ENCODE measurements at places on chromosomes 4 and X.

- no peak for DNase-seq
Measured at GRCh38 chrX:132740316-132741123, 217.9 kb downstream of the HS6ST2 start.

GRCh38 chrX:134592303-134592702 lies 66.0 kb downstream of the PLAC1 start:
- no peak for DNase-seq

DNA sequence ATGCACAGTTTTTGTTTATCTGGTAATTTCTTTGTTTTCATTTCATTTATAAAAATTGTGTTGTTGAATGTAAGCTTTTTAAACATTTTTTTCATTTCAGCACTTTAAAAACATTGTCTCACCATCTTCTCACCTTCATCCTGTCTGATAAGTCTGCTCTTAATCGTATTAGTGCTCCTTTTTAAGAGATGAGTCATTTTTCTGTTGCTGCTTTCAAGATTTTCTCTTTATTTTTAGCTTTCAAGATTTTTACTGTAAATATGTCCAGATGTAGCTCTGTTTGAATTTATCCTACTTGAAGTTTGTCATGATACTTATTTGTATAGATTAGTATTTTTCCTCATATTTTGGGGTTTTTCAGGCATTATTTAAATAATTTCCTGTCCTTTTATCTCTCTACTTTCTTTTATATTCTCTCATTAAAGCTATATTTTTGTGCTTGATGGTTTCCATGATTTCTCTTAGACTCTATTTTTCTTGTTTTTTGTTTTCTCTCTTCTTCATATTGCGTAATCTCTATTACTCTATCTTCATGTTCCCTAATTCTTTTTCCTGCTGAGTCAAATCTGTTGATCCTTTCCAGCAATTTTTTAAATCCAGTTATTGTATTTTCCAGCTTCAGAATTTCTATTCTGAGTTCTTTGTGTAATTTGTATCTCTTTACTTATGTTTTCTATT lies 1400.4 kb upstream of the PCDH7 start:
- DNase-seq = no peak

- no peak for DNase-seq
Measured at GRCh38 chrX:9844936-9845577, 58.8 kb downstream of the SHROOM2 start.

DNA sequence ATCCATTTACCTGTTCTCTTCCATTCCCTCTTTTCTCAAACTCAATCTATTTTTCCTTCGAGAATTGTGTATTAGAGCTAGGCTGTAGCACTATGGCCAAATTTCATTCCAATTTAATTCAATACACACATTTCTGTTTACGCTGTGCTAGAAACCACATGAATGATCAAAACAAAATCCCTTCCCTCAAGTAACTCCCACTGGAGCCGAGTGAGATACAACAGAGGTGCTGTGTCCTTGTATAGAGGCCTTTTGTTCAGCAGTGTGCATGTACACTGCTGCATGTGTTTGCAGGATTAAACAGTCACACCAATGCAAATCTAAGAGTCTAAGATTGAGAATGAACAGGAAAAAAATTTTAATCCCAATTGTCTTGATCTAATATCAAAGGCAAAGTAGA lies 734.2 kb downstream of the RAPGEF2 start:
- DNase-seq = no peak

DNA sequence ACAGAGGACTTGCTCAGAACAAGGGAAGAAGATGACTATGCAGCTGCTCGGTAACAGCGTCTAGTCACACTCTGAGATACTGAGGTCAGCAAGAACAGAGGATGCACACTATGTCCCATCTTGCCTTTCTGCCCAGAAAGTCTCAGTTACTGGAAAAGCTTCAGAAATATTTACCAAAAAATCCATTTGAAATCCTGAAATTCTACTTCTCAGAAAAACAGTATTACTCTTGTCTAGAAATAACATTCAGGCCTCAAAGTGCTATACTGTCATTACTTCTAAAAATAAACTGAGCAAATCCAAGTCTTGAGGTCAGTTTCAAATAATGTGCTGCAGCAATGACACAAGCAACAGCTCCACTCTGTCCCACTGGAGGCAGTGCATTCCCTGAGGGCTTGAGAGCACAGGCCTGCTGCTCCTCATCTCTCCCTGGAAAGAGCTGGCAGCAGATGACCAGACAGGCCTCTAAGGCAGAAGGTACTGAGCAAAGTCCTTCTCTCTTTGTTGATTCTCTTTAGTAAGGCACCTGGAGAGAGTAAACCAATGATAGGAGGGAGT lies 76.9 kb downstream of the CAMK2D start:
- DNase-seq = no peak

DNA sequence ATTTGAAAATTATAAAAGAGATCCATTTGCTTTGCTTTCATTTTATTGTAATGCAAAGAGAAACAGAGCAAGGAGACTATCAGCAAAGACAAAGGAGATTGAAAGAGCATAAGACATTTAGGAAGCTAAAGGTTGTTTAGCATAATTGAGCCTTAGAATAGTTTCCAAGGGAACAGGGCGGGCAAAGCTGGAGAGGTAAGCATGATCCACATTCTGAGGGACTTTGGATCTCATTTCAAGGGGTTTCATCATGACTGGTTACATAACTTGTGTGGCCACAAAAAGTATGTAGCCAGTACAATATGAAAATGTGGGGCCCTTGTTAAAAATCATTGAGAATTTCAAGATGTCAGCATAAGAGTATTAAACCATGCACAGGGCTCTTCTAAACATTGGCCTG lies 406.5 kb downstream of the RPA4 start:
- no peak for DNase-seq

- DNase-seq = peak; percentile 85
Measured at GRCh38 chr4:112523008-112523721, 7.2 kb upstream of the NEUROG2 start.

DNA sequence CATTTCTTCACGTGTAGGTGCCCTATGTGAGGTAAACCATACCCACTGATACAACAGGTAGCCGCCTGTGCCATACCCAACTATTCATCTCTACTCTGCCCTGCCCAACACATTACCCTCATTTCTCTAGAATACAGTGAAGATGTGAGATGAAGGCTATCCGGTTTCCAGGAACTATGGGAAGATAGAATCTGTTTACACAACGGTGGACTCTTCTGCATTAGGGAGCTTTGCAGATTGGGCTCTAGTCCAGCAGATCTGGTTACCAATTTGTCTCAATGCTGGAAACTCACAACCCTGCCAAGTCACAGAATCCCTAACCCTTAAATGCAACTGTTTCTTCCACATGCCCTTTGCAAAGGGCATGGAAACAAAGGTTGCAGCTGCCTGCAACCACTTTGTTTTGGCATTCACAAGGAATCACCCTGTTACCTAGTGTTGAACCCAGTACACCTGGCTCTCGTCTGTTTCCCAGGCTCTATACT lies 6.4 kb upstream of the SLAIN2 start:
- DNase-seq = no peak

DNA sequence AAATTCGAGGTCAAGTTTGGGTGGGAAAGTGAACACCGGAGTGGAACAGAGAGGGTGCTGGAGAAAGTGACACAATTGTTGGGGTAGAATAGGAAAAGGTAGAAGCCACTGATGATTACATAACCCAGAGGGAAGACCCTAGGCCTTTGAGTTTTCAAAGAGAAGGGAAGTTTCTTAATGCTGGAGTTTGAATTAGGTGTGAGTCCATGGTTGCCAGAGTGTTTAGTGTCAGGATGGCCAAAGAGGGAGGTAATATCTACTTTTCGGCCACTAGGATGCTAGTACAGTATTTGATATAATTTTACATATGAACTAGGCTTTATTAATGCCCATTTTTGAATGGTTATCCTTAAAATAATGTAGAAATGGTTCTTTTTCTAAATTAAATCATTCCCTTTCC lies 5.4 kb downstream of the BCORL1 start:
- DNase-seq = no peak

GRCh38 chr4:15333692-15334633 lies 93.9 kb upstream of the C1QTNF7 start:
- DNase-seq = peak; percentile 35

GRCh38 chr4:156779042-156779441 lies 192.6 kb downstream of the PDGFC start:
- no peak for DNase-seq

DNA sequence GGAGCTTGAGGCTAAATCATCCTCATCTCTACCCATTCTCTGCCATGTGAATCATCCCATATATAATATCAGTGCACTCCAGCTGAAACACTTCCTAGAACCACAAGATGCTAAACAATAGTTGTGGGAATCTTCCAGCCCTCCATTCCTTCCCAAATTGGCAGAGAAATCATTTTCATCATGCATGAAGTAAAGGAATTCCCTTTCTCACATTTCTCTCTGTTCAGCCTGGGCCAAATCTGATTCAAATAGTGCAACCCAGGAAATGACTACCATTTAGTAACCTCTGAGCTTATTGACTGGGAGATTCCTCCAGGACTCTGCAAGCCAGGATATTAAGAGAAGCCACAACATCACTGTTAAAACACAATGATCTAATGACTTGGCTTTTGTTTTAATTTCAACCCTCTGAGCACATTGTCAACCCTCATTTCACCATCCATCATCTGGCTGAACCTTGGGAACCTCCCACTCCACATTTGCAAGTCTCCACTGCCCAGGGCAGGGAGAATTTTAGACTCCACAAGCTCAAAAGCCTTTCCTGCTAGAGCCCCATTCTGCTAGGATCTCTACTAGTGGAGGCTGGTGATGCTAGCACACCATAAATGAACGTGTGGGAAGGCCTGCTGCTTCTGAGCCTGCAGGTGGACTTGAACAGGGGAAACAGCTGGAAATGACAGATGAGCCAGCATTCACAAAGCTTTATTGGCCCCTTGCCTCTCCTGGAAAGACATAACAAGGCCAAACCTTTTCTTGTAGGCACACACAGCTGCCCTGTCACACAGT lies 133.9 kb downstream of the TET2 start:
- DNase-seq = no peak

DNA sequence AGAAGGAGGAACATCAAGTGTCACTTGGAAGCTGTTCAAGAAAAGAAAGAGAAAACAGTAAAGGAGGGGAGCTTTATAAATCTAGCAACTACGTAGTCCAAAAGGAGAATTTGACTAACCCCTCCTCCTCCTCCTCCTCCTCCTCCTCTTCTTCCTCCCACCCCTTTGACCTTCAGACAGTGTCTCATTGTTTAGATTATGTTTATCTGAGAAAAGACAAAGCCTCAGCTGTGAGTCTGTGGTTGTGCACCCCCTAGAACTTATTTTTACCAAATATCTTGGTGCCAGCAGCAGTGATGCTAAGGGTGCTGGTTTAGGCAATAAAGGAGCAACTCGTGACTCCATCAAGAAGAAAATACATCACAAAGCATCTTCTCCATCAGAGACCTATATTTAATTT lies 68.9 kb upstream of the BMP2K start:
- no peak for DNase-seq

DNA sequence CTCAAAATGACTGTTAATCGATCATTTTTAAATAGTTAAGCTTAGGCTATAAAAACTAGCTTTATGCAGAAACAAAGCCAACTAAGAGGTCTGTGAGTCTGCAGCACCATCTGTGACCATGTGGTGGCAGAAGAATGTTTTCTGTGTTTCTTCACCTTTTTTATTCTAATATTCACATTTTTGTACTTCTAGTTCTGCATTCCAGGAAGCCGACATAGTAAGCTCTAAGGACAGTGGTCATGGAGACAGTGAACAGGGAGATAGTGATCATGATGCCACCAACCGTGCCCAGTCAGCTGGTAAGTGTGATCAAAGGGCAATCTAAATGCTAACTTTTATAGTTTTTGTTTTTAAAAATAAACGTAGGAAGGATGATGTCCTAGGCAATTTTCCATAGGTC lies 5.6 kb downstream of the PCDH10 start:
- DNase-seq = no peak

DNA sequence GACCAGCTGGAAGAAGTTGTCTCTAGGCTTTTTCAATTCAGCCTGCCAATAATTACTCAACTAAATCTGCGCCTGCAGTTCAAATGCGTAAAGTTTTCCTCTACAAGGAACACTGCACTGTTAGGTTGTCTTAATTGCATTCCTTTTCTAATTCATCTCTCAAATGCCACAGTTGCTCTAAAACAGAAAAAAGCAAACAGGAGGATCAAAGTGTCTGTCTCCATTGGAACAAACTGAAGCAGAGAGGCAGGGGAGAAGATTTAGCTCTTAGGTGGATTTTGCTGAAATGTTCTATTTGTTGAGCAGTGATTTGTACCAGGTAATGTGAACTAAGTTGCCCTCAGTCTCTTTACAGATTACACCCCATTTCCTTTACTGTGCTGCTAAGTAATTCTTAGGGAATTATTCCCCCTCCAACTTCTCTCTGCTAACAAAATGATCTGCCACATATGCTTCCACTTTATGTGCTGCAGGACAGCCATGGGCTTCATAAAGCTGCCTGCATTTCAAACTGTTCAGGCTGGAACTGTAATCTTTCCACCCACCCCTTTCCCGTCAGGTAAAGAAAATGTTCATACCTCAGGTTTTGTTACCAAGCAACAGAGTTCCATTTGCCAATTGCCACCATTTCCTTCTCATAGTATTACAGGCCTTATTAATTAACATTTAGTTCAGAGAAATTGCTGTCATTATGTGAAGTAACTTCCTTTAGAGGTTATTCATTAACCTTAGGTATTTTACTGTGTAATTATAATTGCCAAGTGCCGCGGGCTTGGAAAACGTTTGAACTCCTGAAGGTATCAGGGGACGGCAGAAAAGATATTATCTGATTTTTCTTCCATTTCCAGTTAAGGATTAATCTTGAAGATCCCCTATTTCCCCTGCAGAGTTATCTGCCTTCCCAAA lies 149.3 kb downstream of the SPRY1 start:
- DNase-seq = no peak

- no peak for DNase-seq
Measured at GRCh38 chr4:30116401-30116800, 603.8 kb upstream of the PCDH7 start.

DNA sequence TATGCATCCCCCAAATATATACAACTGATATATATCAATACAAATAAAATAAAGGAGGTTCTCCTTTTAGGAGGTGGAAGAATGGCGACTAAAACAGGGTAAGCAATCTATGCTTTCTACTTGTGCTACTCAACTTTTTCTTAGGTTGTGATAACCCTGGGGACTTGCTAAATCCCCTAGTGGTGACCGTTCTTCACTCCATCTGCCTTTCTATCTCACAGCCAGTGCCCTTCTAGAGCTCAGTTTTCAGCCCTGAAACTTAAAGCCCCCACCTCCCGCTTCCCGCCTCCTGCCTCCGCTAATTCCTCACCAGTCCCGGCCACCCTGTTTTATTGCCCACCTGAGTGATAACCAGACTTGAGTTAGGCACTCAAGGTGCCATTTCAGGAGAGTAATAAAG lies 15.5 kb upstream of the ESX1 start:
- no peak for DNase-seq

Measured in GM06990 (cell line).